Thymus (tissue), 14 donors: ENCODE measurements at places on chromosomes 5 and 9. TPM values are rescaled to one million over a fixed set of nuclear protein-coding genes. Genes with fewer than 3 reads are reported as not detected.

DNA sequence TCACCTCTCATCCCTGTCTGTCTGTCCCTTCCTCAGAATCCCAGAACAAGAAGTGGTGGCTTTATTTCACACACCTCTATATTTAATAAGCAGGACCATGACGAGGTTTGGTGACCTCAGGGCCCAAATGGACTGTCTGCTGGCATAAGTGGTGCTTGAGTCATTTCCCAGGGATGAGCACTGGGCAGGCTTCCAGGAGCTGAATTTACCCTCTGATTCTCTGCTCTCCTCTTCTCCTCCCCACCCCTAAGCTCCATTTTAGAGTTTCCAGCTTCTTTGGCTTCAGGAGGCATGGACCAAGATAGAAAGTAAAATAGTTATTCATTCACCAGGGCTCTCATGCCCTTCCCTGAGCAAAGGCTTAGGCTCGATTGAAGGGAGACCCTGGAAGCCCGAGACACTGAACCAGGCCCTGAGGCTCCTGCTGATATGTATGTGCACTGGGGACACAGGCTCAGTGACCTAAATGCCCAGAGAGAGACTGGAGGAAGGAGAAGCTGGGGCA, 69.1 kb downstream of the PPARGC1B start:
- no peak for DNase-seq

- no peak for DNase-seq
Observed at GRCh38 chr5:137236252-137236651, 262.9 kb downstream of the SPOCK1 start.

Gene RGS3
- 21.4 TPM for total RNA-seq

Gene PCDHB10
- 0.19 TPM for total RNA-seq

Gene ABO
- total RNA-seq, result 0.14 TPM

Gene C5orf58
- not detected for total RNA-seq

Gene ITK
- 87.7 TPM for total RNA-seq

Gene TEX10
- total RNA-seq, result 35.0 TPM

DNA sequence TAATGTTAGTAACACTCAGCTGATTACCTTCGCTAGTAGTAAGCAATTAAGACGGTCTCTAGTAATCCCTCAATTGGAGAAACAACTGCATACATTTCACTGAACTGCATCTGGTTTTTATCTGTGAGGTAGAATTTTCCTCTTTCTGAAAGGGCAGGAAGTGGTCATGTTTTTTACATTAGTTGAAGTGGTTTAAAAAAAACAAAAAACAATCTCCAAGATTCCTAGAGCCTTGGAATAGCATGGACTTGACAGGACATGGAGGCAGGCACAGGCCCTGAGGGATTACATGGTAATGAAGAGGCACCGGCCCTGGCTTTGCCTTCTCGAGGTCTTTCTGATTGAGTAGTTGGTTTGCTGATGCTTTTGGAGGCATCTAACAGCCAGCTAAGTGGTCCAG, 25.8 kb downstream of the THBS4 start:
- no peak for DNase-seq

- no peak for DNase-seq
Observed at GRCh38 chr5:81748556-81748955, 2.3 kb downstream of the SSBP2 start.

DNA sequence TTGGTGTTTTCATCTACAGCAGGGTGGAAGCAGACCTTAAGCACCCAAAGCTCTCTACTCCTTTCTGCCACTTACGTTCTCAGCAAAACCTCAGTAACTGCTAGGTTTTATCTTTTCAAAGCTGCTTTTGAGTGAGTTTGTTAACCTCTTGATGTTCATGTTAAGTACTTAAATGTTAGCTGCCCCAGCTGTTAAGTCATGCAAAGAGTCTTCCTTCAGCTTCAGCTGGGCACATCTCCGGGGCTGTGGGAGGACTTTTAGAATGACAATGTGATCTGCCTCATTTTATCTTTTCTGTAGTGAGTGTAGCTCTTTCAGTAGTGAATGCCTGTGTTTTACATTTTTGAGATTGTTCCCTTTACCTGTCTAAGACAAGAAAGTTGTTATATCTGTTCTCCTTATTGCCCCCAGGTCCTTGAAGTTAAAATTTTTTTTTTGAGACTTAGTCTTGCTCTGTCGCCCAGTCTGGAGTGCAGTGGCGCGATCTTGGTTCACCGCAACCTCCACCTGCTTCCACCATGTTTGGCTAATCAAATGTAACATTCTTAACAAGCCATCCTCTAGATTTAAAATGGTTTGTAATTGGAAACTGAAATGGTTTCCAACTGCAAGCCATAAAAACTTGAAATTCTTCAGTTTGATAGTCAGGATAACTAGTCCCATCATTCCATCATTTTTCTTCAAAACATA, 19.6 kb downstream of the KDM4C start:
- DNase-seq, result peak; percentile 44
